ACHN (cell line): ENCODE measurements at places on chromosomes 3 and 15.

GRCh38 chr15:48954538-48954937, 9.2 kb downstream of the SHC4 start:
- no peak for DNase-seq

GRCh38 chr15:50993598-50993997, 85.1 kb downstream of the AP4E1 start:
- no peak for DNase-seq

DNA sequence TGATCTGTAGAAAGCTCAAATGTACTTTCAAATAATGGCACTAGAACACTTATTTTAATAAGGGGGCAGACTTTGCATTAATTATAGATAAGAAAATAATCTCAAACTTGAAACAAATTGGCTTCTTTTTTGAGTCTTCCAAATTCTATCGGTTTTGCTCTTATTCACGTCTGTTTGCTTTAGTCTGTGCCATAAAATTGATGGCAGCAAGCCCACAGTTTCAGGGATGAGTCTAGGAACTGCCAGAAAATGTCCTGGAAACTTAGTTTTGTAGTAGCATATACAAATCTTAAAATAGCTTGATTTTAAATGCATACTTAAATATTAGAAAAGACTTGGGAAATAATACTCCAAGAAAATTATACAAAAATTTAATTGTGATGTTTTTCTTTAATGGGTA, 39.7 kb downstream of the BCHE start:
- no peak for DNase-seq

- no peak for DNase-seq
Observed at GRCh38 chr3:13565581-13566452, 16.9 kb downstream of the FBLN2 start.

DNA sequence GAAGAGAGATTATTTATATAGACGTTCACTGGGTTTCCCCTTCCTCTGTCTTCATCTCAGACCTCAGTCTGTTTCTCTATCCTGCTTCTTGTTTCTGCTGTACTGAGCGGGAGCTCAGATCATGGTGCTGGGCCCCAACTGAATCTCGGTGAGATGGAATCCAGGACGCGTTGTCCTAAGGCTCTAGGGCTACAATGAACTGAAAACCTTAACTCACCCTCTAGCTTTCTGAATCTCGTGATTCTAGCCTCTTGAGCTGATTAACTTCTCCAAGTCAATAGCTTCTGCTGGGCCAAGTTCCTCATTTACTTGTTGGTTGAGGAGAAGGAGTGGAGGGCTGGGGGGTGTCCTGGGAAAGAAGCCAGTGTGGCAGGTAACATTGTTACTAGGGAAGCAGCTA, 32.7 kb upstream of the MAP3K13 start:
- DNase-seq = no peak

- no peak for DNase-seq
Observed at GRCh38 chr15:53618461-53618860, 141.0 kb downstream of the WDR72 start.

- no peak for DNase-seq
Observed at GRCh38 chr3:60080648-60081047, 1030.8 kb upstream of the CFAP20DC start.
